Cardiac muscle cell (in vitro differentiated cells and primary cell): ENCODE measurements at places on chromosomes 4 and X. TPM values are rescaled to one million over a fixed set of nuclear protein-coding genes. Genes with fewer than 3 reads are reported as not detected.

DNA sequence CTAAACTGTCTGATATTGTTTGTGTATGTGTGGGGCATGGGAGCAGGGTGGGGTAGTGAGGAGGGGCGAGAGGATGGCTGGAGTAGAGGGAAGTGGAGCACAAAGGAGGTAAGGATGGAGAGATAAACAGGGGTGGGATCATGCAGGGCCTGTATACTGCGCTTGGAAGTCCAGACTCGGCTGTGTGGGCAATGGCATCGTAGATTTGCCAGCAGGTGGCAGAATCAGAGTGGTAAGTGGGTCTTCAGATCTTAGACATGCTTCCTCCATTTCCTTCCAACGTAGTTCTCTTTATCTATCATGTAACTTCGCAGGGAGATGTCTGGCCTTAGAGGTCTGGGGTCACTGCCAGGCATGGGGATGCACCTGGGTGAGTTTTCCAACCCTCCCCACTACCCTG is 155.5 kb downstream of the PDGFRA start:
- DNase-seq = peak; percentile 42

Gene ARHGAP4
- 20.5 and 47.4 TPM in 2 replicates for total RNA-seq

DNA sequence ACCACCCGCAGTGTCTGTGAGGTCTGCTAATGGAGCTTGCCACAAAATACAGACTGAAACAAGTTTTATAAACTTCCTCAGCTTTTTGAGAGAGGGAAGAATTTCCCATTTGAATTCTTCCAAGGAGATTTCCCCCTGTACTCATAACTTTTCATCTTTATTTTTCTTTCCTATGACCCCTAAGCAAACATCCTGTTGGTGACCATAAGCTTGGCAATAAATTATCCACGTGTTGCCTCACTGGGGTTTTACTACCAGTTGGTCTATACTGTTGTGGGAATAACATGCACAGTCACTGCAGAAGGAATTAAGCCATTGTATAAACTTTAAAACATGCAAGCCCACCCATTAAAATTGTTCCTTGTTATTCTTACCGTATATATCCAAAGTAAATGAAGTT is 86.2 kb downstream of the SLC39A8 start:
- DNase-seq = no peak

- no peak for DNase-seq
Observed at GRCh38 chr4:89242864-89243732, 64.5 kb downstream of the GPRIN3 start.

DNA sequence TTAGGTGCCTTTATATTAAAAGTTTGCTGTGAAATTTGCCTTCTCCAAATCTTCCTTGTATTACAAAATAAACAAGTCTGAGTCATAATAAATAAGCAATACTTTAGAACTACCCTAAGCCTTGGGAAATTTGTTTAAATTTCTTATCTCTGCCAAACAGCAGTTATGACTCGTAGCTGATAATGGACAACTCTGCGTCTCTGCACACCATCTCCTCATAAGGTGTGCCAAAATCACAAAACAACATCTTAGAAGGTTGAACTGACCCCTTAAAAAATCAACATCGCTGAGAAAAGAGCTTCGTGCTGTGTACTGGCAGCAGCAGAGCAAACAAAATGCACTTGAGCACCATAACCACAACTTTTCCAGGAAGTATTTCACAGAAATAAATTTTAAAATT is 22.0 kb downstream of the OR13H1 start:
- DNase-seq = no peak

DNA sequence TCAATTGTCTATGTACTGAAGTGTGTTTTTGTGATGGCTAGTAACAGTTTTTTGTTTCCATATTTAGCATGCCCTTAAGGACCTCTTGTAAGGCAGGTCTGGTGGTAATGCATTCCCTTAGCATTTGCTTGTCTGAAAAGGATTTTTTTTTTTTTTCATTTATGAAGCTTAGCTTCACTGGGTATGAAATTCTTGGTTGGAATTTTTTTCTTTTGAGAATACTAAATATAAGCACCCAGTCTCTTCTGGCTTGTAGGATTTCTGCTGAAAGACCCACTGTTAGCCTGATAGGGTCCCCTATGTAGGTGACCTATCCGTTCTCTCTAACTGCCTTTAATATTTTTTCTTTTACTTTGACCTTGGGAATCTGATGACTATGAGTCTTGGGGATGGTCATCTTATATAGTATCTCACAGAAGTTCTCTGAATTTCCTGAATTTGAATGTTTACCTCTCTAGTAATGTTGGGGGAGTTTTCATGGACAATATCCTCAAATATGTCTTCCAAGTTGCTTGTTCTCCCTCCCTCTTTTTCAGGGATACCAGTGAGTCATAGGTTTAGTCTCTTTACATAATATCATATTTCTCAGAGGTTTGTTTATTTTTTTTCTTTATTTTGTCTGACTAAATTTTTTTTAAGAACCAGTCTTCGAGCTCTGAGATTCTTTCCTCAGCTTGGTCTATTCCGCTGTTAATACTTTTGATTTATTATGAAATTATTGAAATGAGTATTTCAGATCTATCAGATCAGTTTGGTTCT is 157.1 kb upstream of the PGRMC2 start:
- DNase-seq = no peak

GRCh38 chr4:52864793-52865192 is 2.7 kb downstream of the RASL11B start:
- DNase-seq = no peak

- peak; percentile 70 for DNase-seq
Observed at GRCh38 chr4:119135721-119136121, at the start of gene MYOZ2. Gene MYOZ2, plus strand, starts transcription at chr4:119135832. Its CDS starts 694 bp downstream, at chr4:119136526.

Gene COQ2
- total RNA-seq = 6.1 and 6.4 TPM in 2 replicates

GRCh38 chr4:6404611-6405396 is 67.6 kb downstream of the PPP2R2C start:
- no peak for DNase-seq

DNA sequence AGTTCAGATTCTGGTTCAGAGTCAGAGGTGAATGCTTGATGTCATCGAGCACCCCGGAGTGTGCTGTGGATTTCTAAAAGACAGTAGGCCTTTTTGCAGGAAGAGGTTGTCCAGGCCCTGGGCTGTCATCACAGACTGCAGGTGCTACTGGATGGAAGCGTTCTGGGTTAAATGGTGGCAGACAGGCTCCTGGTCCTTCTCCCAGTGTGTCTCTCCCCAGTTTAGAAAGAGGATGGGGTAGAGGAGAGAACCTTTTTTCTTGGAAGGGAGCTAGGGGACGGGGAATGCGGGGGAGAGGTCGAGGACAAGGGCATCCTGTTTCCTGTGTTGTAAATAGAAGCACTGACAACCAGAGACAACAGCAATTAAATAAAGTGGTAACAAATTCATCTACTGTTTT is 102.3 kb upstream of the NUDT6 start:
- no peak for DNase-seq

DNA sequence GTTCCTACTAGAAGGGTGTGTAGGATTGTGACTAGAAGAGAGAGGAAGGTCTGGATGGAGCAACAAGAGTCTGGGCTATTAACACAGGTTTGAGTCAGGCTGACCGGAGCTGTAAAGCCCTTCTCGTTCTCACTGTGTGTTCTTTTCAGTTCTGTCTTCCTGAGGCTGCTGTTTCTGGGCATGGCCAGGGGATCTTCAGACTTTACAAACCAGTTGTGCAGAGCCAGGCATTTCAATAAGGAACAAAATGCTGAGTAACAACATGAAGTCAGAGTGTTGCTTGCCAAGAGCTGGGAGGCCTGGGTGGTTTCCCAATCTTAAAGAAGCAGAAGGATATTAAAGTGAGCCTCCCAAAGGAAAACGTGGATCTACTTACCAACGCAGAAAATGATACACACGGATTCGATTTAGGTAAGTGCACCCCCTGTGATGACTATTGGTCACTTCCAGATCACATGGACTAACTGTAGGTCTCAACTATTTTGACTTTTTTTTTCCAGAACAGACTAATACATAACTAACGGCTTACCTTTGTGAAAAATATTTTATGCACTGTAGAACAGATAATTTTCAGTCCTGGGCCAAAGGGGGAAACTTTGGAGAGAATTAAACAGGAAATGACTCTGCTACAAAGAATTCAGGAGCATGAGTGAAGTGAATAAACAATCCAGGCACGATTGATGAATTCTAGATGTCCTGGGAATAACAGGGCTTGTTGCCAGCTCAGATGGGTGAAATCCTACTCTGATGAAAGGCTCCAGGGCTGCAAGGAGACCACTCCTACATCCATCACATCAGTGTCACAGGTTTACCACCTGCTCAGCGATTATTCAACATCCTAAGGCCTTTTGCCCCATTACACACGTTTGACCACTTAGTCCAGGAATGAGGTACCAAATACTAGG is 94.5 kb downstream of the ANXA3 start:
- peak; percentile 97 for DNase-seq

DNA sequence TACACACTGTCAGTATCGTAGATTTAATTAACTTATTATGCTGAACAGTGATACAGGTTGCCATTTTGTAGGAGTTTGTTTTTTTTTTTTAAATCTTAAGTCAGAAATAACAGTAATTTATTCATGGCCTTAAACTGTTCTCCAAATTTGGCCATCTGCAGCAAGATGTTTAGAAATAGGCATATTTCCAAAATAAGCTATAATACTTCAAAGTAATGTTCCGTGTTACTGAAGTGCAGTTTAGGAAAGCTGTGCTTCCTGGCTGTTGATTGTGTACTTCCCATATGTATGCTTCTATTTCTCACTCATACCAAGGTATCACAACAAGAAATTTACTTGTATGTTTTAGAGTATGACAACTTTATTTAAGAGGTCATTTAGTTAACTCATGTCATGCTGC is 28.9 kb downstream of the CPEB2 start:
- DNase-seq = no peak

DNA sequence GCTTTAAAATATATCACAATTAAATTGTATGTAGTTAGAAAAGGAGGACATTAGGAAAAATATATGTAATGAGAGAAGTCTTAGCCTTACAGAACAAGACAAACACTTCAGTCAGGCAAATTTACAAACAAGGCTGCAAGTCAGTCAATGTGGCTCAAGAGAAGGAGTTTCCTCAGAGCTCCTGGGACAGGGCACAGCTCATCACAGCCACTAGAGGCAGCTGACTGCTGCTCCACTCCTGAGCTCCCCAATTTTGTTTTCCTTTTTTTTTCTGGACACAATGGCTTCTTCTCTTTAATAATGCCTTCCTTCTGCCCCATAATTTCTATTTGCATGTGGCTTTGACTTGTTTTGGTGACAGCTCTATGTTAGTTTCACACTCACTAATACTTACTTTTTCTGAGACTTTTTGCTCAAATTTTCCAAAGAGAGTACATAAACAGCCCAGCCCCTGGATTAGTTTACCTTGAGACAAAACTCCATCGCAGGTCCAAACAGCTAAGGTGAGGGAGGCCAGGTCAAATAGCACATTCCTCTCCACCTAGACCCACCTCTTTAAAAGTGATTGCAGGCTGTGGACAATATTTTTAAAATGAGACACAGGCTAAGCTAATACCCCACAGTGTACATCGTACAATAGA is 850.4 kb upstream of the FRG1 start:
- peak; percentile 38 for DNase-seq

Gene GPR82
- not detected in 2 replicates for total RNA-seq

Gene CCKAR
- total RNA-seq = 0.89 and 1.5 TPM in 2 replicates

GRCh38 chrX:119887721-119888425 is 7.8 kb upstream of the AKAP14 start:
- peak; percentile 65 for DNase-seq

Gene C1QTNF7
- not detected in 2 replicates for total RNA-seq

- no peak for DNase-seq
Observed at GRCh38 chr4:152530600-152530999, 5.3 kb downstream of the FBXW7 start.

DNA sequence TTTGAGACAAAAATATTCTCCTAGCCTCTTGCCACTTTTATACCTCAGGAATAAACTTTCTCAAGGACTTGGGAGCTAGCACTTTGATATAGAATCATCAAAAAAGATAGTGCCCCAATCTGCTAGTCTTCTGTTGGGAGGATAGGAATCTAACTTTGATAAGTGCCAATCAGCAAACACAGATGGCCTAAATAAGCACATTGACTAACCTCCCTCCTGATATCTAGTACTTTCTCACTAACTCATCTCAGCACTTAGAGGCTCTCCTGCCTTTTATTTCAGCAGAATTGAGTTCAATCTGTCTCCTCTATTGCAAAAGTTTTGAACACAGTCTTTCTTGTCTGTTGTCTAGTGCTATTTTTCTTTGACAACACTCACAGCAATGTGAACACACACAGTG is 798.4 kb upstream of the FTHL17 start:
- no peak for DNase-seq

DNA sequence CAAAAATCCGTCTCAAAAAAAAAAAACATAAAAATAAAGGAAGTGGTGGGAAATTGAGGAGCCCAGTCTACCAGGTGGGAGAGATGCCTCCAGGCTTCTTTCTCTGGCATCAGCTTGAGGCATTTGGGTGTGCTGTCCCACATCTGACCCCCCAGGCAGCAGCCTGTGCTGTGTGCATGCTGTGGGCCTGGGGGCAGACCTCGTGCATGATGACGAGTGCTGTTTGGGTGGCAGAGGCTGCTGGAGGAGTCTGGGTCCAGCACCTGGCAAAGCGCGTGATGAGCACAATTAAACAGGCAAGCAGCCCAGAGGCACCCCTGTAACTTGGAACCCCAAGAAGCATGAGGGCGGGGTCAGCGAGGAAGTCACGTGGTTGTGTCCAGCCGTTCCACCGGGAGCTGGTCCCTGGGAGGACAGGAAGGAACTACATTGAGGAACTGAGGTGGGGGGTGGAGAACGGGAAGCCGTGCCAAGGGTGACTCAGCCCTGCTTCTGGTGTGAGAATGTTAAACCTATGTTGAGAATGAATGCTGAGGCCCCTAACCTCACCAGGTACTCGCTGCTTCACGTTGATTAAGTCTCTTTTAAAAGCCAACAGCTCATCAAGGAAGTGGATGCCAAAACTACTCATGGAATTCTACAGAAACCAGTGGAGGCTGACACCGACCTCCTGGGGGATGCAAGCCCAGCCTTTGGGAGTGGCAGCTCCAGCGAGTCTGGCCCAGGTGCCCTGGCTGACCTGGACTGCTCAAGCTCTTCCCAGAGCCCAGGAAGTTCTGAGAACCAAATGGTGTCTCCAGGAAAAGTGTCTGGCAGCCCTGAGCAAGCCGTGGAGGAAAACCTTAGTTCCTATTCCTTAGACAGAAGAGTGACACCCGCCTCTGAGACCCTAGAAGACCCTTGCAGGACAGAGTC is 6.1 kb downstream of the TACC3 start:
- peak; percentile 82 for DNase-seq

DNA sequence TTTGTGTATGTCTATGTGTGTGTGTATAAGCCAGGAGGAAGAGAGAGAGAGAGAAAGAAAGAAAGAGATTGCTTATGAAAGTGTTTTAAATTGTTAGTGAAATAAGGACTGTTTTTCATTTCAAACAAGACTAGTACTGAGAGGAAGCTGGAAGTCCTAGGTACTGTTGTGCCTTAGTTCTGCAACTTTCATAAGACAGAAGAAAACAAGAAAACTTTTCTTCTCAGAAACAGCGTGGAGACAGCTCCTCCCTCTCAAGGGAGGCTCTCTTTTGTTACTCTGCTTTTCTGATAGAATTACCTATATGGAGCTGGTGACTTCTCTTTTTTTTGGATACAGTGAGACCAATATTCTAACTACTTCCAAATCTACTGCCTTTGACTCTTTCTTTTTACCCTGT is 62.5 kb downstream of the BANK1 start:
- DNase-seq = no peak
